Activated T-helper 9 cell treated with anti-CD3 and anti-CD28 coated beads, Interleukin-2, amount 50 U/mL, for 16 hours (primary cell): ENCODE measurements at places on chromosomes 5 and 9.

DNA sequence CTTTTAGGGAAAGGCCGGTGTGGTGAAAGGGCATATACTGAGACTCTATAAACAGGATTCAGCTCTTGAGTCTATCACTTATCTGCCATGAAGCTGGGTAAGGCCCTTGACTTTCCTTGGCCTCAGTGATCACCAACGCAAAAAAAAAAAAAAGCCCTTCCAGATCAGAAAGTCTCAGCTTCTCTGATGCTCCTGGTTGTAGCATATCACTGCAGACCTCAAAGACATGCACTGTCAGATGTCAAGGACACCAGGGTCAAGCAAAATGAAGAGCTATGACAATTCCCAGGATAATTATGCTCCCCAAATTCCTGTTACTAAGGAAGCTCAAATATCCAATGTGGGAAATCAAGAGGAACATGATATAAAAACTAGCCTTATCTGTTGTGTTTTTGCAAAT is 68.3 kb upstream of the IFNE start:
- no peak for DNase-seq

DNA sequence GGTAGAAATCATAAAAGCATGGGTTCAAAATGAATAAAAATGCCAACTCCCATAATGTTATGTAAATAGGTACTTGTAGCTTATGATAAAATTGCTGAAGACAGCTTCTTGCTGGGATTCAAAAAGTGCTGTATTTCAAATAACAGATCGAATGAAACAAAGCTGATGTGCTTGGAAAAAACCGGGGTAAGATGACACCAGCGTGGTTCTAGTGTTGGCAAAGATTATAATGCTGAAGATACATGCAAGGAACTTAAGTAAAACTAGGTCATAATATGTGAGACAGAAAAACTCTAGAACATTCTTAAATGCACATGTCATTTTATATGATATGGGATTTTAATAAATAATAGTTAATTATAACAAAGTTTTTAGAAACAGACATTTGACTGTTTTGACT is 44.4 kb upstream of the APC start:
- DNase-seq, result no peak

DNA sequence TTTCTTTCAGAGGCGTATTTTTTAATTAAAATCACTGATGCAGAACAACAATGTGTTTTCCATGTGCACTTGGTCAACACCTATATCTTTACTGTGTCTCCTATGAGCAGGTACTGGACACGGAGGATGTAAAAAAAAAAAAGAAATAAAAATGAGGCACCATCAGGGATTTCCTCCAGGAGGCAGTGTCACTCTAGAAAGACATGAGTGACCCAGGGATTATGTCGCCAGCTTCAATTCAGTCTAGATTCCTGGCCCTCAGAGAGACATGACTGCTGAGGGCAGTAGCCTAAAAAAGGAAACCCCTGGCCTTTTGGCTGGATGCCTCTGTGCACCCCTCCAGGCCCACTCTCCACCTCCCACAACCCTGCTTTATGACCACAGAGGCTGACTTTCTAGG is 18.3 kb upstream of the IL33 start:
- no peak for DNase-seq

- no peak for DNase-seq
Observed at GRCh38 chr9:131511416-131511815, 8.7 kb downstream of the POMT1 start.

DNA sequence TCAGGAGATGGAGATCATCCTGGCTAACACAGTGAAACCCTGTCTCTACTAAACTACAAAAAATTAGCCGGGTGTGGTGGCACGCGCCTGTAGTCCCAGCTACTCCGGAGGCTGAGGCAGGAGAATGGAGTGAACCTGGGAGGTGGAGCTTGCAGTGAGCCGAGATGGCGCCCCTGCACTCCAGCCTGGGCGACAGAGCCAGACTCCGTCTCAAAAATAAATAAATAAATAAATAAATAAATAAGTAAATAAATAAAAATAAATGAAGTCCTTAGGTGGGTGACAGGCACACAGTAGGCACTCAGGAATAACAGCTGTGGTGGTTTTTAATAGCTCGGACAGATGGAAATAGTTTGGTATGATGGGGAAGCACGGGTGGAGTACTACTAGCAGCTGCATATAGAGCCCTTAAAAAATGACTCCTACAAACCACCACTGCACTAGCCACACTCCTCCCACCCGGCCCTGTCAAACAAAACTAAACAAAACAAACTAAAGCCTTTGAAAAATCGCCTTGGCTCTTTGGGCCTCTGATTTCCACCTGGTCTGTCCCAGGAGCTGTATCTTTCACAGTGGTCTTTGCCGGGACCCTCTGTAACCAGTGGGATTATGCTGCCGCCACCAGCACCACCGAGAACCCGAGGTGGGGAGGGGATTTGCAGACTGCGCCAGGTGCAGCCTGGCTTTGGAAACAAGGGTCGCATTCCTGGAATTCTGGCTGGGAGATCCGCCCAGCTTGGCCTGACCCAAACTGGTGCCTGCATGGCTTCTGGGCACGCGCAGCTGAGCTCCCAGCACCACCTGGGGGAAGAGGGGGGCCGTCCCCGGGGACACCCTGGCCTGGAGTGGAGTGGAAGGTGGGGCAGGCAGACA is 5.1 kb upstream of the WDR5 start:
- no peak for DNase-seq

DNA sequence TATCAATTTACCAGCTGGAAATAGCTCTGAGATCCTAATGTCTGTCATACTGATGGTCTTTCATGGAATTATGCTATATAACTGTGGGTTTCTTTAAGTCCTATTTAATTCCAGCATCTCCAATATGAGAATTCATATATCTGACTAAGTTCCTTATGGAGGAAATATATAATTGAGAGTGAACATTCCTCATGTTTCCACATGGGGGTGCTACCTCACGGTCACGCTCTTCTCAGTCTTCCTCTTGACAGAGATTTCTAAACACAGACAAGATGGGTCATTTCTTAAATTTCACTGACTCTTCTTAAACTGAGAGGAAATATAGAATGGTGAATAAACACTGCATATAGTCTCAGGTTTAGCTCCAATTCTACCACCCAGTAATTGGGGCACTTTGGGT is 212.1 kb downstream of the SLF1 start:
- DNase-seq, result no peak

DNA sequence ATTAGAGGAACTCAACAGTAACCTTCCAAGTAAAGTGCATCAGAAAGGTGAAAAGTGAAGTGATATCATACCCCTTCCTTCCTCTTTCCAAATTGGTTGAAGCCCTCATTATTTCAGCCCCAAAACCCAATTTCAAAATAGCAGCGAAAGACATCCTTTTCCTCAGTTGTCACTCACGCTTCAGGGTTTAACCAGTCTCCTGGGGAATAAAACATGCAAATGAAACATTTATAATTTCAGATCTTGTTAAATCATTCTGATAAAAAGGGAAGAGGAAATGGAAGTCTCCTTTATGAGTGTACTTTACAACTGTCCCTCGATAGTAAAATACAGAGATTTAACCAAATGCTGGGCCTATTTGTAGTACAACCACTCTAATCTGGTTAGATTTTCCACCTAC is 22.5 kb downstream of the TRPM6 start:
- DNase-seq, result no peak
